ENCODE measurements at places on chromosomes 11 and 22. TPM values are rescaled to one million over a fixed set of nuclear protein-coding genes. Genes with fewer than 3 reads are reported as not detected.

MFRP gene
- not detected for total RNA-seq

C11orf65 gene
- total RNA-seq = 0.41 TPM

RASSF10 gene
- total RNA-seq = 4.8 TPM

OR5D18 gene
- not detected for total RNA-seq

KCNK4 gene
- total RNA-seq = not detected

PANX3 gene
- not detected for total RNA-seq

CATSPERZ gene
- 1.00 TPM for total RNA-seq

CDON gene
- total RNA-seq = 31.5 TPM

CHST1 gene
- total RNA-seq = 0.87 TPM

- no peak for DNase-seq
Observed at GRCh38 chr11:85724748-85725465, 38.9 kb upstream of the CCDC89 start.

GRCh38 chr11:103364687-103365086 is 255.5 kb downstream of the DYNC2H1 start:
- DNase-seq = no peak

- DNase-seq = no peak
Observed at GRCh38 chr22:49544286-49544685, 283.4 kb downstream of the BRD1 start.

DNA sequence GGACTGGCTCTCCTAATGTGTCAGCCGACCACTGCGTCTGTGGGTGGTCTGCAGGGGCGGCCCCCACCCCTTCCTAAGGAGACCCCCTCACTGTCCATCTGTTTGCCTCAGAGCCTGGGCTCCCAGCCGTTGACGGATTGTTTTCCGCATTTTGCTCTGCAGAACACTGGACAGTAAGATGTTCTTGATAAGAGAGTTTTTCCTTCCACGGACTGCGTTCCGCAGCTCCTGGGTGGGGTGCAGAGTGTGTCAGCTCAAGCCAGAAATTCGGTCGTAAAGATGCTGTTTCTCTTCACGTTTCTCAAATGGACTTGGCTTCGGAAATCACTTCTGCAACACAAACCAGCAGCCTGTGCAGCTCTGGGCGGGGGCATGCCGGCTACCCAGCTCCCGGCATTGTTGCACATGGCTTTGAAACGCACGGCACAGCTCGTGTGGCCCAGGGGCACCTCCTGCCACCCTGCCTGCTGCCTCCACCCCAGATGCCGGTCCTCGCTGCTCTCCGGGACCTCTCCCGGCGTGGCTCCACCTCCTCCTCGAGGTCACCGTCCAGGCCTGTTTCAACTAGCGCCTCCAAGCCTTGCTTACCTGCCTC is 2.9 kb upstream of the MRGPRG start:
- peak; percentile 62 for DNase-seq

GRCh38 chr11:3894128-3894731 is 38.8 kb downstream of the STIM1 start:
- DNase-seq = no peak

- no peak for DNase-seq
Observed at GRCh38 chr11:30859669-30860068, 273.5 kb upstream of the MPPED2 start.

DNA sequence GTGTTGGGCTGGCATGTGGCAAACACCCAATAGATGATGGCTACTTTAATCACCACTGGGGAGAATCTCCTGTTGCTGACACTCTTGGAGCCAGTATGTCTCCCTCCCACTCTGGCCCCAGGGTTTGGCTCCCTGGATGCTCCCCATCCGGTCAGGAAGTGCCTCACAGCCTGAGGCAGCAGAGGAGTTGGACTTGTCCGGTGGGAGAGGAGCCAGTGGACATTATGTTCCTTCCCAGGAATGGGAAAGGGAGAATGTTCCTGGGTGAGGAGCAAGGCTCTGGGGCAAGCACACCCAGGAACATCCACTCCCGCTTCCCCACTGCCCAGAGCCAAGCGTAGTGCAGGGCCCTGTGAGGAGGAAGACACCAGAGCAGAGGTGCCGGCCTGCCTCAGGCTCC is 84.6 kb upstream of the NAV2 start:
- DNase-seq = no peak

- no peak for DNase-seq
Observed at GRCh38 chr22:42468841-42469240, 36.6 kb upstream of the NFAM1 start.

GRCh38 chr11:30422447-30423278 is 99.8 kb downstream of the ARL14EP start:
- DNase-seq = peak; percentile 22

DNA sequence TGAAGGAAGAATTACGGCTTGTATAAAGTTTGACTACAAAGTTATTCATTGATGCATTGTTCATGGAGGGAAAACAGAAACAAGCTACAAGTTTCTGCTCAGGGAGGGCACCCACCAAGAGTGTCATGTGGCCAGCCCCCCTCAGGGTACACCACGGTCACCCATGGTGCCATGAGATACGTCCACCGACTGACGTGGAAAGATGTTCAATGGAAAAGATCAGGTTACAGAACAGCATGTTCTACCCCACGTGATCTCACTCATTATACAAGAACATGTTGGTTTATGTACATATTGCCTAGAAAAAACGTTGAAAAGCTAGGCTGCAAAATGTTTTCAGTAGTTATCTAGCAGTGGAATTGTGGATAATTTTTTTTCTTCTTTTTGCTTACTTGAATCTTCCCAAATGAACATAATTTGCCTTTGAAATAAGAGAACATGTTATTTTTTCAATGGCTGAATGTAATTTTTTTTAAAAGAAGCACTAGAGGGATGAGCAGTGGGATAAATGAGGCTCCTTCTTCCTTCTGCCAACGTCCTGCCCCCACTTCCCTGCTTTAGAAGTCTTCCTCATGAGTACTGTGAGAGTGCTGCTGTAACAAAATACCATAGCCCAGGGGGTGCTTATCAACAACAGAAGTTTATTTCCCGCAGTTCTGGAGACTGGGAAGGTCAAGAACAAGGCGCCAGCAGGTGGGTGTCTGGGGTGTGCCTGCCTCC is 22.5 kb downstream of the RCN1 start:
- no peak for DNase-seq

DNA sequence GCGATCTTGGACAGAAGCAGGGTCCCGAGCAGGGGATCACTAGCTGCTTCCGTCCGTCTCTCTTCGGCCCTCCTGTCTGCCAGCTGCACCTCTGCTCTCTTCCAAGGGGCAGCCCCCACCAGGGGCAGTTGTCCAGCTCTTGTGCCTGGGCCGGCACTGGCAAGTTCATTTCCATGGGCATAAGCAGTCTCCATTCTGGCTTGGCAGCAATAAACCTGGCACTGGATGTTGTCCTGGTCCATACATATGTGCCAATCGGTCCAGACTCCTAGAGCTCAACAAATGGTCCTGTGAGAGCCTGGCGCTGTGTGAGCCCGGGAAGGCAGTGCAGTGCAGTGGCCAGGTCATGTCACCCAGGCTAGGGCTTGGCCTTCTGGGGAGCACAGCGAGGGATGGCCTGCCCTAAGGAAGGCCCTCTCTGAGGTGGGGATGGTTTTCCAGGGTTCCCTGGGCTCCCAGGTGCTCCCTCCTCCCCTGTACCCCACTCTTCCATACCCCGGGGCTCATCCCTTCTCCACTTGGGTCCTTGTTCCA is 60.4 kb downstream of the RPS6KA4 start:
- no peak for DNase-seq

DNA sequence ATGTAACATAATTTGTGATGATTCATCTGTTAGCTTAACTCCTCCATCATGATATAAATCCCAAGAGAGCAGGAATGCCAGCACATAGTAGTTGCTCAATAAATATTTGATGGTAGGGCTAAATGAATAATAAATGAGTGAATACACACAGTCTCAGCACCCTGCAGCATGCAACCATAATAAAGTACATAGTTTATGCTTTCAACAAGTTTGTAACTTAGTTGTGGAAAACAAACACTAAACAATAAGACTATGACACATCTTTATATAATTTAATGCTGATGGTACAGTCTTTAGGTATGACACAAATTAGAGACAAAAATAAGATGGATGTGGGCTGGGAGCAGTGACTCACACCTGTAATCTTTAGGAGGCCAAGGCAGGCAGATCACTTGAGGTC is 3.8 kb downstream of the ALKBH8 start:
- no peak for DNase-seq

DNA sequence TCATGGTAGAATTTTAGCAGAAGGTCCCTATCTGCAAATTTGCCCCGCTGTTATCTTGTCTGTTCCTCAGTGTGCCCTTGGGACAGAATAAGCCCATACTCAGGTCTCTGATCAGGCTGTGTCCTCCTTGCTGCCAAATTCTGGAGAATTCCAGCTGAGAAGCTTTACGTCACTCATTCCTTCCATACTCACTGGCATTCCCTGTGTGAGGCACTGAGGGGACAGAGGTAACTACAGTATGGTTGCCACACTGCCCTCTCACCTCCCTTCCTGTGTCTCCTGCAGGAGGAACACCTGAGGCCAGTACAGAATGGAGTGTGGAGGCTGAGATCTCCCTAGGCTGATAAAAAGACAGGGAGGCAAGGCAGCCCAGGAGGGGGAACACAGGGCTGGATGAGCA is 31.5 kb downstream of the SHISA8 start:
- no peak for DNase-seq

- DNase-seq = peak; percentile 31
Observed at GRCh38 chr11:57306161-57306876, 18.4 kb downstream of the TNKS1BP1 start.

GRCh38 chr22:24180316-24181087 is 785 bp upstream of the SUSD2 start:
- DNase-seq = no peak

DNA sequence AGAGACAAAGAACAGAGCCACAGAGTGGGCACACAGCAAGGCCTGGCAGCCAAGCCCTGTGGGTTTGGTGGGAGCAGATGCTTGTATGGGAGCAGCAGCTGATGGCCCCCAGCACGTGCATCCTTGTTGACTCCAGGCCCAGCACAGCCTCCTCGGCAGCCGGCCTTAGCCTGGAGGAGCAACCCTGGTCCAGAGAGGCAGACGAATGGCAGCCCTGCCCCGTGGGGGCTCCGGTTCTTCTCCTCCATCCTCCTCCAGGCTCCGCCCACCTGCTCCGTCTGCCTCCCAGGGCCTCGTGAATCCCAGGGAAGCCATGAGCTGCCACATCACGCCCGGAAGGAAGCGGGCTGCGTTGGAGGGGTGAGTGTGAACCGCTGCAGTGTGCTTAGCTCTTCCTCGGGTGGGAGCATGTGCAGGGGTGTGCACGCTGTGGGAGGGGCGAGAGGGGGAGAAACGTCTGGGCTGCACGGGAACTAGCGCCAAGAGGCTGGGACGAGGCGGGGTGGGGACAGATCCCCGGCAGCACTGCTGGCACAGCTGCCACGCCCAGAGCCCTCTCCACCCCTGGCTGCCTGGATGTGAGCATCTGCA is 36.3 kb upstream of the JAM3 start:
- DNase-seq = peak; percentile 69

- DNase-seq = no peak
Observed at GRCh38 chr11:116473206-116473769, 299.5 kb downstream of the BUD13 start.

DNA sequence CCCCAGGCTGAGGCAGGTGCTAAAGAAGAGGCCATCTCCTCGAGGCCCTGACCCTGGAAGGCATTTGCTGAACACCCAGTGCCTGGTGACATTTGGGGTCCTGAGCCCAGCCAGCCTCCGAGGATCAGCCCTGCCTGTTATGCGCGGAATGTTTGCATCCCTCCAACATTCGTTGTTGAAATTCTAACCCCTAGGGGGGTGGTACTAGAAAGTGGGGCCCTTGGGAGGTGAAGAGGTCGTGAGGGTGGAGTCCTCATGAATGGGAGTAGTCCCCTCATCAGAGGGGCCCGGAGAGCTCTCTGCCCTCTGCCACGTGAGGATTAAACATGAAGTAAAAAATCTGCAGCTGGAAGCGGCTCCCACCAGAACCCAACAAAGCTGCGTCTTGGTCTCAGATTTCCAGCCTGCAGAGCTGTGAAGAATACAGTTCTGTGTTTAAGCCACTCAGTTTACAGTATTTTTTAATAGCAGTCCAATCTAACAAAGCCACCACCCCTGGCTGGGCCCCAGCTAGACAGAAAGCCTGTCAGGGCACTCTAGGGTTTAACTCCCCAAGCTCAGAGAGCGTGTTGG is 35.3 kb upstream of the SEPTIN5 start:
- DNase-seq = no peak

DNA sequence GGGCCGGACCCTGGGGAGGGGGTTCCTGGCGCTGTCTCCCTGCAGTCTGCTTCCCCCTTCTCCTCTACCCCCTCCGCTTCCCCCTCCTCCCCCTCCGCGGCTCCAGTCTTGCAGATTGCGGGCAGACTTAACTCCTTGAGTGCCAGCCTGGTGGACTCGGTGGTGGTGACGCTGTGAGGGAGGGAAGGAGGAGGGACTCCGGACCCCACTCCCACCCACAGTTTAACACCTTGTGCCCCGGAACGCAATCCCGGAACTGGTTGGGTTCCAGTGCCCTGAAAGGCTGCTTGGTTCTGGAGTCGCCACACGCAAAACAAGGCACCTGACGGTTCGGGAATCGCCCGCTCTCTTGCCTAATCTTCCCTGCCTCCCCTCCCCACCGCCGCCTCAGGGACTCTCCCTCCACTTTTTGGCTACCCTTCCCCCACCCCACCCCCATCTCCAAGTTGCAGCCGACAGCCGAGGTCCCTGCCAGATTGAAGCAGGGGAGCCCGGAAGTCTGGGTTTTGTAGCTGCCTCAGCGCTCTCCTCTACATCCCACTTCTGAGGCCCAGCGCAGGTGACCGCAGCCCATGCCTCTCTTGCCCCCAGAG is 3.9 kb upstream of the BCL9L start:
- DNase-seq = peak; percentile 92

GRCh38 chr11:35154952-35155351 is 16.0 kb downstream of the CD44 start:
- DNase-seq = no peak

DNA sequence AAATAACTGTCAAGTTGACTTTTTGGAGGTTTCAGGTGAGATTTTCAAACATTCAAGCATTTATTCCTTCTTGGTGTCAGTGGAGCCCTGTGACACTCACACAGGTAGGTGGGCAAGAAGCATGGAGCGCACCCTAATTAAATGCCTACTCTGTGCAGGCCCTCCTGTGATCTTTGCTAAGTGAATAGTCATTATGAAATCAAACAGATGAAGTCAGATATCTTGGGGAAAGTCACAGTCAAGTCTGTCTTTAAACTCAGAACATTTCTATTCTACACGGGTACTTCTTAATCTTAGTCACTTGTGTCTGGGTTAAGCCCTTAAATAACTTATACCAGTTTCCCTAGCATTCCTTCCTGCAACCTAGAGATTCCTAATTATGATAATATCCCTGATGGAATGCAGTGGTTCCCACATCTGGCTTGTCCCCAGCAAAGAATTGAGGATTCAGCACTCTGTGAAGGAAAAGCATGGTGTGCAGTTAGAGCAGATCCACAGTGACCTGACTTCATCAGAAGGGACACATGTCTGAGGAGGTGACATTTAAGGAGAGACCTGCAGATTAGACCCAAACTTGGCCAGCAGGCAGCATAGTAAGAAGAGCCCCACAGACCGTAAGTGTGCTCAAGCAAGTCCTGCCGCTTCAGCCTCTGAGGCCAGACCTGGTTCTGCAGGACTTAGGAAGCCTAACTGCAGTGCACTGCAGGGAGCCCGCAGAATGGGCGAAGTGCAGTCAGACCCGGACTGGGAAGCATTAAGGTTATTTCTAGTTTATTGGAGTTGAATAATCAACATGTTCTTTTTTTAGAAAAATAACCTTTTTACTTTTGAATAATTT is 85.3 kb upstream of the GAL start:
- DNase-seq = no peak
